Keratinocyte (primary cell): ENCODE measurements at places on chromosomes 7 and 10.

GRCh38 chr7:29243910-29244655 lies 49.5 kb downstream of the CHN2 start:
- DNase-seq, result no peak

- no peak for DNase-seq
These were observed 35.1 kb downstream of the MAD1L1 start for GRCh38 chr7:2197436-2198155.

GRCh38 chr10:78335691-78336401 lies 302.2 kb downstream of the RPS24 start:
- no peak for DNase-seq

- no peak for DNase-seq
These were observed 68.5 kb downstream of the CXCL12 start for GRCh38 chr10:44316187-44316921.

DNA sequence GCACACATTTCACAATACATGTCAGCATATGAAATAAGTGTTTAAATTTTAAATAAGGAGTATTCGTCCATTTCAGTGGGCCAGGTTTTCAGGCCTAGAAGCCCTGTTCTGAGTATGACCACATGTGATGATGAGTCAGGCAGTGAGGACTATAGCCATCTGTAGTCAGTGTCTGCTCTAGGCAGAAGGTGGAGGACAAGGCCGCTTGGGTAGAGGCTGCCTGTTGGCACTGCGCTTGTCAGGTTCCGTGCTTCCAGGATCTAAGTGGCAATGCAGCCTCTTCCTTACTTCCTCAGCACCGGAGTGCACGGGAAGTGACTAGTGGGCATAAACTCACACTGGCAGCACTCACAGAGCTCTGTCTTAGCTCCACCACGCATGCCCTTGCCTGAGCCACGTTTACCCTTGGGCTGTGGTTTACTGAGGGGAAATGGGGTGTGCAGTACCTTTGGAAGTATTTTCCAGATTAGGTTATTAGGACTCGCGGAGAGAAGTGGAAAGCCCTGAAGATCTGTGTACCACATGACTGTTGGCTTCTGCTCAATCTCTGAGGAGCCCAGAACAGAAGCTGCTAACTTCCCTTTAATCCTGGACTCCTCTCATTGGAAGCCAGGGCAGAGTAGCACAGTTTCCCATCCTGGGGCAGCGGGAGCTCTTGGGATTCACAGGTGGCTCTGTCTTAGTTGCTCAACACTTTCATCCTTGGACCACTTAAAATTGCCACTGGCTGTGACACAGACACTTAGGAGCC lies 87.5 kb upstream of the GJD4 start:
- no peak for DNase-seq
